NCI-H345 (cell line): ENCODE measurements at places on chromosomes 7 and 10.
A peak's percentile ranks its signal among the peaks of the same experiment; 100 is the strongest.

DNA sequence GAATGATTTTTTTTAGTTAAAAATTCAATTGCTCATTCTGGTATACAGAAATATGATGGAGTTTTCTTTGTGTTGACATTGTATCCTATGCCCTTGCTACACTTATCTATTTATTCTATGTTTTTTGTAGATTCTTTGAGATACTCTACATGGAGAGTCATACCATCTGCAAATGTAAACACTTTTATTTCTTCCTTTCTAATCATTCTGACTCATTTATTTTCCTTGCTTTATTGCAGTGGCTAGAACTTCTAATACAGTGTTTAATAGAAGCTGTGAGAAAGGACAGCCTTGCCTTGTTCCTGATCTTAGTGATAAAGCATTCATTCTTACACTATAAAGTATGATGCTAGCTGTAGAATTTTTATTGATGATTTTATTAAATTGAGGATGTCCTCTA is 9.9 kb upstream of the IGFBP3 start:
- DNase-seq, result no peak

GRCh38 chr7:134761266-134761665 is 18.2 kb upstream of the CALD1 start:
- no peak for DNase-seq

- no peak for DNase-seq
These were observed 132.4 kb downstream of the FAM53B start for GRCh38 chr10:124611738-124612137.

DNA sequence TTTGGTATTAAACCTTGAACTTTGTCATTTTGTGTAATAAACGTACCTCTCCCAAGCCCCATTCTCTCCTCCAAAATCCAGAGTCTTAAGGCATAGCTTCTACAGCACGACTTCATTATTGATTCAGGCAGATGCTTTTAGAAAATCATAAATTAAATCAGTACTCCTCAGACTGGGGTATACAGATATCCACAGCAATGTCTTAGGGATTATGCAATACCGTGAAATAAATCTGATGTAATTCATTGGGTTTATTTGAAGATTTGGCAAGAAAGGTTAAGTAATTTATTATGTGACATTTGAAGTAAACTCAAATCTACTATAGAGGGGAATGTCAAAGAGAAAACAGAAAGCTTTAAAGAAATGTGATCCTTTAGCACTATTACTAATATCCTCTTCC is 246.1 kb upstream of the PLXDC2 start:
- DNase-seq, result no peak

- DNase-seq, result peak; percentile 25
These were observed 6.1 kb downstream of the DENND11 start for GRCh38 chr7:141695803-141696289.

DNA sequence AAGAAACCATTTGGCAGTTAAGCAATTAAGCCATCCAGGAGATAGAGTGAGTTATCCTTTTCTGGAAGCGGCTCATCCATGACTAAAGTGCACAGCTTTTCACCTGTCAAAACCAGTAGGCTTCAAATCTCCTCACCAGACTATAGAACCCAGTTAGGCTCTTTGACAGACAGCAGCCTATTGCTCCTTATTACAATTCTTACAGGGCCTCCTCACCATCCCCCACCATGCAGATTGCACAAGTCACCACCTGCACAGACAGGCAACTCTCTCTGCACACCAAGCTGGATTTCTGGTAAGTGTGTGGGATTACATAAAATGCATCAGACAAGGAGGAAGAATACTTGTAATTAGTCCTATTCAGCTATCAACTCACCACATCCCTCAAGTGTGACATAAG is 301.6 kb downstream of the SNX13 start:
- no peak for DNase-seq
